ENCODE measurements at places on chromosomes 1 and 21.

- no peak for DNase-seq
Observed at GRCh38 chr1:50415235-50416149, 7.8 kb downstream of the DMRTA2 start.

GRCh38 chr1:208002078-208002477, 91.2 kb upstream of the CD34 start:
- DNase-seq: no peak

- DNase-seq: no peak
Observed at GRCh38 chr1:193785850-193786420, 599.5 kb upstream of the B3GALT2 start.

- DNase-seq: no peak
Observed at GRCh38 chr1:184489908-184490307, 103.1 kb downstream of the C1orf21 start.

GRCh38 chr1:14519976-14520375, 78.5 kb upstream of the KAZN start:
- no peak for DNase-seq

DNA sequence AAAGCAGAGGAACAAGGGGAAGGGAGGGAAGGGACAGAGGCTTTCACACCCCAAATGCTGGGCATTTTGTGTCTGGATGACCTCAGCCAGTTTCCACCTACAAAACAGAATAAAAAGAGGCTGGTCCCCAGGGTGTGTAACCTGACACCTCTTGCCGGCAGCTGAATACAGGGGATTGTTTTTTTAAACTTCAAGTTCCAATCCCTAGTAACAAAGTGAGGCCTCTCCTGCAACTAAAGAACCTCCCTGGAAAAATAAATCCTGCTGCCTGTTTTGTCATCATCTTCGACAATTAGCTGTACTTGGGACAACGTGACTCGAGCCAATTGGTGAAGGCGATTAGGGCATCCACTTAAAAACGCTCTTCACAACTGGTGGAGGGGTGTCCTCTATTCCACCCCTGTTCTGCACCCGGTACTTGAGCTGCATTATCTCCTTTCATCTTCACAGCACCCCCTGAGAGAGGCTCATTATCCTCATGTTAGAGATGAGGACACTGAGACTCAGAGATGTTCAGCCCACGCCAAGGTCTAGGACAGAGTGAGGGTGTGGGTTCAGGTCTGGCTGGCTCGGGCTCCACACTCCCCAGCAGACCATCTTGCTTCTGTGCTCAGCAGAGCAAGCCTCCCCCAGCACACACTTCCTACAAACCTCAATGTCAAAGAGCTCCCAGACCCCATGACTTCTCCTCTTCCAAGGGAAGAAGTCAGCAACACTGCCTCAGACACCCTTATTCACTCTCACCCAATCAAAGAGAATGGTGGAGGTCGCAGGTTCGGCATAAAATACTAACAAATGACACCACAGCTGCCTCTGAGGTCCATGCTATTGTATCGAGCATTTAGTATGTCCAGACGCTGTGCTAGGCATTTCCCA, 15.2 kb downstream of the ITPKB start:
- no peak for DNase-seq

DNA sequence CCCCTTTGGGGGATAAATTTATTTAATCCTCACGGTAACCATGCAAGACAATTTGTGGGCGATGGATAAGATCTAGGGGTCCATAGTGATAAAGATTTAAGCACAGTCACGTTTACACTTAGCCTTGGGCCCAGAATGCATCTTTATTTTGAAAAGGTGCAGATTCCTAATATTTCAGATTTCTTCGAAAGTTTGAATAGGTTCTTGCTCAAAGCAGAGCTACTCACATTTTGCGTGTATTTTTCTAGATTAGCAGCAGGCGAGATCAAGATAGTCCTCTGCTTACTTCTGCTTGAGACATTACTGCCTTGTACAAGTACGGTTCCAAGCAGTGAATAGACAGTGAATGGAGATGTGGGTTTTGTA, 647 bp downstream of the TSEN15 start:
- DNase-seq: no peak

- DNase-seq: no peak
Observed at GRCh38 chr1:72278461-72278860, 3.9 kb downstream of the NEGR1 start.
